ENCODE measurements at places on chromosomes 11 and 22.

DNA sequence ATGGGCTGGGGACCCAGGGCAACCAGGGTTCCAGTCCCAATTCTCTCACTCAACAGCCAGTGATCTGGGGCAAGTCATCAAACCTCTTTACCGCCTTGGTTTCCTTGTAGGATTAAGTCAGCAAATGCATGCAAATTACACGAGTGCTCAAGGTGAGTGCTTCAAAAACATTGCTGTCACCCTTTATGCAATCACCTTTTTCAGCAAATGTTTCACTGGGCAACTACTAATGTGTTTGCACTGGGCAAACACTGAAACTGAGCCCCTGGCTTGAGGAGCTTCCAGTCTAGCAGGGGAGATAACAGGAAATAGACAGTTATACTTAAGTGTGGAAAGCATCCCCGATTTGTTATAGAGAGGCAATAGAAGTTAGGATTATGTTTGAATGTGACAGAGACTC is 37.7 kb upstream of the DMC1 start:
- DNase-seq, result no peak

DNA sequence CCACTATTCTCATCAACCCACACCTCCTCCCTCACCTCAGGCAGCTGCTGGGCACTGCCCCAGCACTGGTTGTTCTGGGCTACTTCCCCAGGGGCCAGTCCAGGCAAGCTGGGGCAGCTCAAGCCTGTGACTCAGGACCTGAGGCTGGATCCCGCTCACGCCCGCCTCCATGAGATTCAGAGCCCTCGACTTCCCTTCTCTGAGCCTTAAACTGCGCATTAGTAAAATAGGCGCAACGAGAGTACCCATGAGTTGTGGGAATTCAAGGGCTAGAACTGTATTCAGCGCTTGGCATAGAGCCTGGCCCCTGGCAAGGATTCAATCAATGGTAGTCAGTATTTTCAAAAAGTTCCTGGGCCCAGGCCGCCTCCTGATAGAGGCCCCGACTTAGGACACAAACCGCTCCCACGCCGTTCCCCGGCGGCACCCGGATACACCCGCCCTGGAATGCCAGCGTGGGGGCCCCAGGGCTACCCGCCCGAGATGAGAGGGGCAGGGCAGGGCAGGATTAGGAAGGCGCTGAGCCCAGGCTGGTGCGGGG is 723 bp upstream of the CD82 start:
- DNase-seq, result peak; percentile 72

GRCh38 chr22:21641417-21641788 is 699 bp upstream of the SDF2L1 start:
- peak; percentile 68 for DNase-seq

DNA sequence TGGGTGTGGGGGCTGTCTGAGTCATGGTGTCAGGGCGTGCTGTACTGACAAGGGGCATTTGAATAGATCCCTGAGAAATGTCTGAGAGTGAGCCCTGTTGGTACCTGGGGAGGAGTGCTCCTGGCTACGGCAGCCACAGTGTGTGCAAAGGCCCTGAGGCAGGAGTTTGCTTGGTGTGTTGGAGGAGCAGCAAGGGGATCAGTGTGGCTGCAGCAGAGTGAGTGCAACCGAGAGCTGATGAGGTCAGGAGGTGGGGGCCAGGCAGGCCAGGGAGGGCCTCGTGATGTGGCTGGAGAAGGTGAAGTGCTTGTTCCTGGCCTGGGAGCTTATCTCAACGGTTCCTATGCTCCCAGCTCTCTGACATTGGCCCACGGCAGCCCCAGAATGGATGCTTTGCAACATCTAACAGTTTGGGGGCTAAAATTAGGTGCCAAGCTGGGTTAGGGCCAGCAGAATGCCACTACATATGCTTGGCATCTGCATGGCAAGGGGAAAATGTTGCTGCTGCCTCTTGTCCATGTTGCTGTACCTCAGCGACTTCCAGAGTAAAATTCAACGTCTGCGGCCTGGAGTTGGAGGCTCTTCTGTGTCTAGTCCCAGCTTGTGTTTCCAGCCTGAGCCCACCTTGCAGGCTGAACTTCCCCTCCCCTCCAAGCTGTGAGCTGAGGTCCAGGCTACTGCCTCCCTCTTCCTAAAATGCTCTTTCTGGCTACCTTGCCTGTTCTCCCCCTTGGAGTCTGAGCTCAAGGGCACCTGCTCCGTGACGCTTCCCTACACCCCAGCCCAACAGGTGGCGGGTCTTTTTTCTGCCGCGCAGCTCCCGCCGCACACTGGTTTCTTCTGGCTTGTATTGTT is 48.2 kb upstream of the MYEOV start:
- no peak for DNase-seq

DNA sequence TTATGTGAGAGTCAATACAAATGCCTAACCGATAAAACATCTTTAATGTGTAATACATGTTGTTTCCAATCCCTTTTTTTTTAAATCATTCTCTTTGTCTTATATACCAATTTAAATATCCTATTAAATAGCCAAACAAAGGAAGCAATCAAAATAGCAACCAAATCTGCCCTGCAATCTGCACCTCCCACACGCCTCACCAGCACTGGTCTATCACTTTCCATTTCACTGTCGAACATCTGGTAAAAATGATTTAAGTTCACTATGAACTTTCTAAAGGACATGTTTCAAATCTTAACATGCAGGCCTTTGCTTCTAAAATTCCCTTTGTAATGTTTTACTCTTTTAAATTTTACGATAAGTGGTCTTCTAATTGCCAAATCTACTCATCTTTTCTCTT is 1305.5 kb upstream of the TENM4 start:
- DNase-seq, result no peak

- no peak for DNase-seq
Measured at GRCh38 chr22:17194213-17194612, 25.0 kb downstream of the ADA2 start.

- no peak for DNase-seq
Measured at GRCh38 chr11:114153224-114153623, 93.7 kb downstream of the ZBTB16 start.

DNA sequence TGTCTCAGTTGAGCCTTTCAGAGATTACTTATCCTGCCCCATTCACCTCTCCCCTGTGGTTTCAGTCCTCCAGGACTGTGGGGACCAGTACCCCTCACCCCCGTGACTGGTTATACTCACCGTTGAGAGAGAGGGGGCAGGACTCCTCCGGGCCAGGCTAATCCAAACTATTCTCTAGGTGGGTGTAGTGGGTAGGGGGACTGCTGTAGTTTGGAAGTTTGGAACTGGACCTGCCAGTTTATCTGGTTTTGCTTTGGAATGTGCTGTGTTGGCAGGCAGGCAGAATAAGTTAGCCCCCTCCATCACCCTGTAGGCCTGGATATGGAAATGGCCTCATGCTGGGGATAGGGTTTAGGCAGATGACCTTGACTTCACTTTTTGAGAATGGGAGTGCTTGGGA is 13.5 kb downstream of the TEAD1 start:
- DNase-seq, result peak; percentile 81
